ENCODE measurements at places on chromosomes 7 and 10.
A peak's percentile ranks its signal among the peaks of the same experiment; 100 is the strongest.

DNA sequence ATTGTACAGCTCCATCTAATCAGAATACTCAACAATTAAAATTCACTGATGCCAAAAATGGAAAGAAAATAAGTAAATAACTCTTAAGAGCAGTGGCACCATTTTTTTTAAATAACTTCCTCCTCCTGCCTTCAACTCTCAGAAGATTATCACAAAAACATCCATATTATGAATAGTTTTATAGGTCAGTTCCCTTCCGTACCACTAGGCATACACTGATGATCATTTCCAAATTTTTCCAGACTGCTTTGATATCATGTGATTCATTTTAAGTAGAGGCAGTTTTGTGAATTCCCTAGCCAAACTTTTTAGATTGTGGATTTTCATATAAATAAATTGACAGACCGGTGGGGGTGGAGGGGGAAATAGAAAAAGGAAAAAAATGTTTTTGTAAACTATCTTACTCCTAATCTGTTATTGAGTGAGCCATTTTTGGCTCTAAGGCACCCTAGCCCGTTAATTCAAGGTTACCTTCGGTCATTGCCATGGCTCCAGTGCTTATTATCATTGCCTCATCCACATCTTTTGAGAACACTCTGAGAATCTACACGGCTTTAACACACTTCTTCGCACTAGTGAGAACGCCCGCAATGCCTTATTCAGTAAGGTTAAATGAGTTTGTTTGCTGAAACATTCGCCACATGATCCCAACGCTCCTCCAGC is 1.0 kb downstream of the FAM107B start:
- DNase-seq, result no peak

DNA sequence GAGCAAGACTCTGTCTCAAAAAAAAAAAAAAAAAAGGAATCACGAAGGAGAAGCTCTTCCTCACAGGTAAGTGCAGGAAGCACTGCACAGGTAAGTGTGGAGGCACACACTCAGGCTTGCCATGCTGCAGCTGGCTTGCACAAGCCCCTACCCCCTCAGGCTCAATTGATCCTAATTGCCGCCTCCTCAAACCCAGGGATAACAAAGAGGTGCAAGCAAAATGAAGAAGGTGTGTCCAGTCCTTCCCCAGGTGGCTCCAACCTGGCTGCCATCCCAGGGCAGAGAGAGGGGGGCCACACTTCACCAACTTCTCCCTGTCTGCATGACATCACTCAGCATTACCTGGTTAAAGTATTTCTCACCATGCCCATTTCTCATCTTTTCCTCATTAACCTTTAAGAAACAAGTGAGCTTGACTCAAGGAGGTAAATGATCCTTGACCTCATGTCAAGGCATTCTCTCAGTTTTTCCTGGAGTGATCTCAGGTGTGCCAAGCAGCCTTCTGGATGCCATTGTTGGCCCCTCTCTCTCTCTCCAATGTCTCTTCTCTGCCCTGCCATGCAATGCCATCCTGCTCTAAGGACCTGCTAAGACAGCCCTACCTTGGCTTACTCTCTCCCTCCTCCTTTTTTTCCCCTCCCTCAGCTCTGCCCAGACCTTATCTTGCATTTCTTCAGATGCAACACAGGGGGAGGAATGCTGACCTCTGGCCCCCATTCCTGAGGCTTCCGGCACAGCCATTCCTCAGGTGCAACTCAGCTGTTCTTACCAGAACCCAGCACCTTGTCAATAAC is 13.0 kb upstream of the TRPV6 start:
- DNase-seq, result no peak

DNA sequence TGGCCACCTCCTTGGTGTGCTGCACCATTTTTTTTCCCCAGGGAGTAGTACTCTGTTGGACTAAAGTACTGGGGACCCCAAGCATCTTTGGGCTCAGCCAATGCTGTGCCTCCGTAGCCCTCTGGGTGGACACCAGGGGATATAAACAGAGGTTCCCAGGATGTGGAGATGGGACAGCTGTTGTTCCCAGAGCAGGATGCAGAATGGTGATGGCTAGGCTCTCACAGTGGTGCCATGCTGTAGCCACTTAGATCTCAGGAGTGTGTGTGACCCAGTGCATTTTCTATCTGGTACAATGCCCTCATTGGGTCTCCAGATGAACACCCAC is 50.9 kb upstream of the SCIN start:
- no peak for DNase-seq

DNA sequence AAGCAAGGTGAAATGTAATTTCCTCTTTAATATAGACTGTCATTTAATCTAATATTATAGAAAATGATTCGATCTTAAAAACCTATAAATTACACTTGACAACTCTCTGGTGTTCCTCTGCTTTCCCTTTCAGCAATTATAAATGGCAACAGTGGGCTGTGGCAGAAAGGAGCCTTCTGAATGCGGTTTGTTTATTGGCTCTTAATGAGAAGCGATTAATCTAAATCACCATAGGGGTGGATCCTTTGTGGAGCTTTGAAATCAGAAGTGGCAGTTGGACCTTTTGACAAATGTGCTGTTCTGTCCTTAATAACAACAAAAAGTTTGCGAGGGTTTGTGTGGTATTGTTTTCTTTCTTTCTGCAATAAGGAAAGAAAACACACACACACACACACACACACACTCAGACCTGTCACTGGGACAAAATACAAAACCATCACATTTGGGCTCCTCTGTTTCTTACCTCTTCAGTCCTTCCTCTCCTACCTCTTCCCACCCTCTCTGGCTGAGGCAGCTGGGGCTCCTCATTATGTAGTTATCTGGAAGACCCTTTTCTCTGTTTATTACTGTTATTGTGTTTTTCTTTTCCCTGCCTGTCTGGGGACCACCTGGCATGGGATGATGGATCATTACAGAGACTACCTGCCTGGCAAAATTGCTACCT is 316.2 kb downstream of the SORCS3 start:
- DNase-seq, result no peak

DNA sequence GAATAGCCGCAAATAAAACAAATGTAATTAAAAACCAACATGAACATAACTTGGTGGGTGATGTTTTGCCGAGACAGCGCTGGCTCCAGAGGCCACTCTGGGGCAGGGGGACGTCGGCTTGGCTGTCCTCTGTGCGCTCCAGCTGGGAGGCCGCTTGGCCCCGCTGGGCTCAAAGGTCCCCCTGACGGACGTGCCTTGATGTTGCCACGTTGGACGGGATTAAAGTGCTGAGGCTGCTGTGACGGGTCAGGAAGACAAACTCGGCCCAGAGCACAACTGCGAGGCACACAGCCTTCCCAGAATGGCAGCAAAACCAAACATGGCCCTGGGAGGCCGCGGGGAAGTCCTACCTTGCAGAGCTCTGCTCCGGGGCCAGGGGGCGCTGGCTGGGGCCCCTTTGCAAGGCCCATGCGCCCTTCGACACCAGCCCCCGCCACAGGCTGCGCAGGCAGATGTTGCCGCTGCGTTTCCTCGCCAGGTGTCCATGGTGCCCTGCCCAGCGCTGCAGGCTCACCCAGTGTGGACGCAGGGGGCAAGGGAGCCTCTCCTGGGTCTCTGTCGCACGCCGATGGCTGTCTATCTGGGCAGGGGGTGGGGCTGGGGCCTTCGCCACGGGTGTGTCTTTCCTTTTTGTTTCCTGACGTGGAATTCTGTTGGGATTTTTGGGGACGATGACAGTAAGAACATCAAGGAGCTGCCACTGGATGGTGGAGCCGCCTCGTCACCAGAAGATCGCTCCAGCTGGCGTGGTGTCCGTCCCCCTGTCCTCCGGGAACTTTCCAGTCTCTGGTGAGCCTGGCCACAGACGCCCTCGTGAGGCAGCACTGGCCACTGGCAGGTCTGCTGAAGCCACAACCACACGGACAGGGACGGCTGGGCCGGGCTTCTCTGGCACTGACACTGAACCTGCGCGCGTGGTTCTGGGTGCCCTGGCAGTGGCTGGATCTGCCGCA is 99.6 kb upstream of the DIP2C start:
- peak; percentile 90 for DNase-seq

DNA sequence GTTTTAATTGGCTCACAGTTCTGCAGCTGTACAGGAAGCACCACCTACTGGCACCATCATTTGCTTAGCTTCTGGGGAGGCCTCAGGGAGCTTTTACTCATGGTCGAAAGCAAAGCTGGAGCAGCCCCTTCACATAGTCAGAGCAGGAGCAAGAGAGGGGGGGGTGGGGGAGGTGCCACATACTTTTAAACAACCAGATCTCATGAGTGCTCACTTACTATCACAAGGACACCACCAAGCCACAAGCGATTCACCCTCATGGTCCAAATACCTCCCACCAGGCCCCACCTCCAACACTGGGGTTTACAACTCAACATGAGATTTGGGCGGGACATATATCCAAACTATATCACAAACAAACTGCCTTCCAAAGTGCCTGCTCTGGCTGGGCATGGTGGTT is 31.7 kb upstream of the SLC18A3 start:
- DNase-seq, result no peak

DNA sequence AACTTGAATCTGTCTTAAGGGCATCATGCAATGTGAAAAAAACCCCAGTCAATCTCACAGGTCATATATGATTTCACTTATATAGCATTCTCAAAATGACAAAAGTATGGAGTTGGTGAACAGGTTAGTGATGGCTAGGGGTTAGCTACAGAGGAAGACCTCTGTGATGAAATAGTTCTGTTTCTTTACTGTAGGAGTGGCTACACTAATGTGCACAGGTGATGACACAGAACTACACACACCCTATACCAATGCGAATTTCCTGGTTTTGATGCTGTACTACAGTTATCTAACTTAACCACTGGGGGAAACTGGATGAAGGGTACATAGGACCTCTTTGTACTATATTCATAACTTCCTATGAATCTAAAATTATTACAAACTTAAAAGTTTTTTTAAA is 541.8 kb downstream of the PARD3 start:
- no peak for DNase-seq

GRCh38 chr10:13053794-13054462 is 46.0 kb upstream of the OPTN start:
- DNase-seq, result no peak

GRCh38 chr7:150869467-150869866 is 17.1 kb downstream of the AOC1 start:
- no peak for DNase-seq

DNA sequence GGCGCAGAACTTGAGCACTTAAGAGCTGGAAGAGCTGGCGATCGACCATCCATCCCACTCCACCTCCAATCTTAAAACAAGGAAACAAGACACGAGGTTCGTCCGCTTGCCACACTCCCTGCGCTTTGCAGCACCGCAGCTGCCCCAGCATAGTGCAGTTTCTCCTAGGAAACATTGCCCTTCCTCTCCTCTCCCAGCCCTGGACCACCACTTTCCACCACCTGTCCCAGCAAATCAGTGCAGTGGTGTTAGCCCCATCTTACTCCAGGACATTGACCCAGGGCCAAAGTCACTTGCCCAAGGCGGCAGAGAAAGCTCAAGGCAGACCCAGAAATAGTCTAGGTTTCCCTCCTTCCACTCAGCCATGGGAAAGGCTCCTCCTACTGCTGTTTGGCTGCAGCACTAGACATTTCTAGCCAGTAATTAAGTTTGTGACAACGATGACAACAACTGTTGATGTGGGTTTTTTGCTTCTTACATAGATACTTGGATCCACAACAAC is 1.5 kb upstream of the PARD3 start:
- DNase-seq, result peak; percentile 45

DNA sequence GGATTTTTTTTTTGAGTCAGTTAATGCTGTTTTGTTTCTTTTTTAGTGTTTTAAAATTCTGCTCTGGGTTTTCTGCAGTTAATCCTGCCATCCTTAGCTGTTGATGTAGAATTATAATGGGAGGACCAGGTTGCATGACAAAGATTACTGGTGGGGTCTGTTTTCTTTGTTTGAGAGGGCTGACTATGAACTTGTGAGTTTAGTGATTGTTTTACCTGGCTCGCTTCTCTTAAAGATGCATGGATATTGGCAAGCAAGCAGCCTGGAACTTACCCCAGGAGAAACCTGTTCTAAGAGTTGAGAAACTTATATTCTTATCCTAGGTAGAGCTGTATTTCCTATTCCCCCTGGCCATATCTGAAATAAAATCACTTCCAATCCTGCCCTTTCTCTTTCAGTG is 727.8 kb downstream of the GRM8 start:
- no peak for DNase-seq

DNA sequence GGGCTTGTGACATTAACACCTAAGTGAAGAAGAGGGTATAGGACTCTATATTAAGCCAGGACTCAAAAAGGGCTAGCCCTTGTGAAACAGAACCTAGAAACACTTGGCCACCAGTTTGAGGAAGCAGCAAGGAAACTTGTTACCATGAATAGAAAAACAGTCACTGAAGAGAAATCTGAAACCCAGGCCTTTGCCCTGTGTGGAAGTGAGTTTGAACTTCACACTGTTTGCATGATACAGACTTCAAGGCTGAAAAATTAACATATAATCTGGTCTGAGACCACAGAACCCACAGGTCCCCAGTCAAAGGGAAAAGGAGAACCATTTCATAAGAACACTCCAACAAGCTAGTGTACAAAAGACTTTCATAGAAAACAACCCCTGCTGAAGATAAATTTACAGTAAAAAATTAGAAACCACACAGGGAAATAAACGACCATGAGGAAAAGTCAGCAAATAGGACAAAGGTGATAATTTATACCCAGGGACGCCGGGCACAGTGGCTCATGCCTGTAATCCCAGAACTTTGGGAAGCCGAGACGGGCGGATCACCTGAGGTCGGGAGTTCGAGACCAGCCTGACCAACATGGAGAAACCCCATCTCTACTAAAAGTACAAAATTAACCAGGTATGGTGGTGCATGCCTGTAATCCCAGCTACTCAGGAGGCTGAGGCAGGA is 76.1 kb downstream of the SKIDA1 start:
- DNase-seq, result no peak

- DNase-seq, result no peak
Observed at GRCh38 chr10:2610946-2611345, 456.4 kb upstream of the PFKP start.

GRCh38 chr10:78410046-78410965 is 376.6 kb downstream of the RPS24 start:
- no peak for DNase-seq

DNA sequence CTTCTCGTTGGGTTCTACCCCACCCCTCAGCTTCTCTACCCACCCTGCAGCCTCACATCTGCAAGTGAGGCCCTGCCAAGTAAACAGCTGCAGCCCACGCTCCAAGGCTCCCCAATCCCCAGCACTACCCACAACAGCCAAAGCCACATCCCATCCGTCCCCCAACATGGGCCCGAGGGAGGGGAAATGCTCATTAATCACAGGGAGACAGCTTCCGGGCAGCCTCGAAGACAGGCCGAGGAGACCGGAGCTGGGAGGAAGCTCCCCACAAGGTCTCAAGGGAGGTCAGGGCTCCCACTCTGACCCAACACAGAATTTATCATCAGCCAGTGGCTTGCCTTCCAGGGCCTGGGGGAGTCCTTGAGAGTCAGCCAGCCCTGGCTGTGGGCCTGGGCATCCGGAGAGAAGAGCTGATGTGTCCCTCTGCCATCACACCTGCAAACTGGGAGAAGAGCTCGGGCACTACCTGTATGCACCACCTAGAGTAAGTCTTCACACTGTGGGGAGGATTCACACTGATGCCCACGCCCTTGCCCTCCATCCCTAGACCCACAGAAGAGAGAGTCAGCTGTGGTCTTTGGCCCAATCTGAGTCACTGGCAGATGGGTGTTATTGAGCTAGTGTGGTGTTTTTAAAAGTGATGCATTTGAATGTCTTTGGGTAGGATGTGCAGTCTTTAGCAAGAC is 115.5 kb upstream of the ZMIZ1 start:
- no peak for DNase-seq

GRCh38 chr7:128266883-128267594 is 26.0 kb downstream of the LEP start:
- DNase-seq, result peak; percentile 85

Measured in testis (tissue), 5 donors.